ENCODE measurements at places on chromosomes 12 and 14. TPM values are rescaled to one million over a fixed set of nuclear protein-coding genes. Genes with fewer than 3 reads are reported as not detected.

The DEPDC4 gene
- 1.2 TPM for total RNA-seq

The RPGRIP1 gene
- total RNA-seq, result not detected

DNA sequence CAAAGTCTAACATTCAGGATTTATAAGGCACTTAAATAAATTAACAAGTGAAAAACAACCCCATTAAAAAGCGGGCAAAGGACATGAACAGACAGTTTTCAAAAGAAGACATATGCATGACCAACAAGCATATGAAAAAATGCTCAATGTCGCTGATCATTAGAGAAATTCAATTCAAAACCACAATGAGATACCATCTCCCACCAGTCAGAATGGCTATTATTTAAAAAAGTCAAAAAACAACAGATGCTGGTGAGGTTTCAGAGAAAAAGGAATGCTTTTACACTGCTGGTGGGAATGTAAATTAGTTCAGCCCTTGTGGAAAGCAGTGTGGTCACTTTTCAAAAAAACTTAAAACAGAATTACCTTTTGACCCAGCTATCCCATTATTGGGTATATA lies 60.7 kb upstream of the BDKRB2 start:
- H3K4me1 ChIP-seq, result no peaks in the 10 kb centered on the region
- no peaks in the 10 kb centered on the region for H3K27me3 ChIP-seq
- no peak overlapping the region for H3K4me3 ChIP-seq
- DNase-seq, result no peak
- H3K27ac ChIP-seq, result no peak overlapping the region
- H3K36me3 ChIP-seq, result no peaks in the 10 kb centered on the region

The DAO gene
- not detected for total RNA-seq

GRCh38 chr14:21267886-21268616 lies 1.2 kb downstream of the HNRNPC start:
- H3K27ac ChIP-seq, result peak overlapping the region; percentile 89
- peaks cover 51% of the 10 kb centered on the region for H3K4me1 ChIP-seq
- no peak for DNase-seq
- H3K27me3 ChIP-seq, result no peaks in the 10 kb centered on the region
- peaks cover 32% of the 10 kb centered on the region for H3K36me3 ChIP-seq

DNA sequence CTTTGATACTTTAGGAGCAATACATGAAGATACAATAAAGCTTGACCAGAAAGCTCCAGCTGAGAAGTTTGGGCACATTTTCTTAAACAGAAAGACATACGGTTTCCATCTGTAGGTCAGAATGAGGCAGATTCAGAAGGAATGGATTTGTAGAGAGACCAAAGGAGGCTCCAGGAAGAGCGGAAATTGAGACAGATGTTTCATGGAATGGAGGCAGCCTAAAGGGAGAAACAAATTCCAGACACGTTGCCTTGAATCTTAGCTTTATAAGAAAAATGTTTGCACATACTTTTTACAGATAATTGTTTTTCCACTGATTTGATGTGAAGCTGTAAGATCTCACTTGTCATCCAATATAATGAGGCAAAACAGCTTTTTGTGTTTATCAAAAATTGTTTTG lies 24.8 kb downstream of the EPYC start:
- H3K4me1 ChIP-seq, result no peaks in the 10 kb centered on the region
- no peaks in the 10 kb centered on the region for H3K27me3 ChIP-seq
- DNase-seq, result no peak
- no peak overlapping the region for H3K27ac ChIP-seq

DNA sequence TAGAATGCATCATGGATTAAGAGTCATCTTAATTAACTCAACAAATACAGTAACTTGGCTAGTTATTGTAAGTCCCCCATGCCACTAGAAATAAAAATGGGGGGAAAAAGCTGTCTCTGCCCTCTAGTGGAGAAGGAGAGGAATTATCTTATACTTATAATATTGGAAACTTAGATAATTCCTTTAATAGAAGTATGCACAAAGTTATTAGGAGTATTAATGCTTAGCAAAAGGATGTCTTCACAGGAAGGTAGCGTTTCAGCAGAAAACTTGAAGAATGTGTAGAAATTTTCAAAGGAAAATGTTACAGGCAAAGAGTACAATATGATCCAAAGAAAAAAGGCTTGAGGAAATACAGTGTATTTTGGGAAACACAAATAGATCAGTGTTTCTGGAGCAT lies 19.8 kb downstream of the OR5AU1 start:
- DNase-seq, result no peak
- no peak overlapping the region for H3K4me3 ChIP-seq
- H3K27me3 ChIP-seq, result no peaks in the 10 kb centered on the region
- no peak overlapping the region for H3K27ac ChIP-seq
- H3K4me1 ChIP-seq, result no peaks in the 10 kb centered on the region

The ASIC1 gene
- 6.4 TPM for total RNA-seq

- H3K27me3 ChIP-seq, result no peaks in the 10 kb centered on the region
- no peaks in the 10 kb centered on the region for H3K4me1 ChIP-seq
- no peak overlapping the region for H3K4me3 ChIP-seq
- H3K36me3 ChIP-seq, result no peaks in the 10 kb centered on the region
- no peak for DNase-seq
Measured at GRCh38 chr12:13121568-13121967, 18.1 kb upstream of the GSG1 start.

The OR4K14 gene
- not detected for total RNA-seq

- no peaks in the 10 kb centered on the region for H3K27me3 ChIP-seq
- no peak overlapping the region for H3K27ac ChIP-seq
- H3K4me3 ChIP-seq, result no peak overlapping the region
- no peaks in the 10 kb centered on the region for H3K36me3 ChIP-seq
Measured at GRCh38 chr12:3083921-3084347, 6.8 kb downstream of the TSPAN9 start.

DNA sequence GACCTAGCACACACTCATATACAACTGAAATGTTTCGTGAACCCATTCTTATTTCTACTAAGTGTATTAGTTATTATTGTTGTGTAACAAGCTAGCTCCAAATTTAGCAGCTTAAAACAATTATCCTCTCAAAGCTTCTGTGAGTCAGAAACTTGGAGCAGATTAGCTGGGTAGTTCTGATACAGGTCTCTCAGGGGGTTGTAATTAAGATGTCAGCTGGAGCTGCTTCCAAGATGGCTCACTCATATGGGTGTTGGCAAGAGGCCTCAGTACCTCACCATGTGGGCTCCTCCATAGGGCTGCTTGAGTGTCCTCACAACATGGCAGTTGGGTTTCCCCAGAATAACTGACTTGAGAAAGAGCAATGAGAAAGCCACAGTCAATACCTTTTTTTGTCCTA lies 9.8 kb downstream of the GPR135 start:
- H3K4me1 ChIP-seq, result no peaks in the 10 kb centered on the region
- H3K4me3 ChIP-seq, result no peak overlapping the region
- H3K27ac ChIP-seq, result no peak overlapping the region
- DNase-seq, result no peak
- no peaks in the 10 kb centered on the region for H3K27me3 ChIP-seq

- H3K27ac ChIP-seq, result no peak overlapping the region
- no peaks in the 10 kb centered on the region for H3K36me3 ChIP-seq
- no peak for DNase-seq
- H3K4me1 ChIP-seq, result no peaks in the 10 kb centered on the region
Measured at GRCh38 chr12:130743606-130744005, 27.5 kb upstream of the RIMBP2 start.

GRCh38 chr14:98119739-98120138 lies 1152.3 kb downstream of the BCL11B start:
- DNase-seq, result no peak
- H3K4me3 ChIP-seq, result no peak overlapping the region
- no peak overlapping the region for H3K27ac ChIP-seq
- H3K4me1 ChIP-seq, result peaks cover 8% of the 10 kb centered on the region
- no peaks in the 10 kb centered on the region for H3K36me3 ChIP-seq

DNA sequence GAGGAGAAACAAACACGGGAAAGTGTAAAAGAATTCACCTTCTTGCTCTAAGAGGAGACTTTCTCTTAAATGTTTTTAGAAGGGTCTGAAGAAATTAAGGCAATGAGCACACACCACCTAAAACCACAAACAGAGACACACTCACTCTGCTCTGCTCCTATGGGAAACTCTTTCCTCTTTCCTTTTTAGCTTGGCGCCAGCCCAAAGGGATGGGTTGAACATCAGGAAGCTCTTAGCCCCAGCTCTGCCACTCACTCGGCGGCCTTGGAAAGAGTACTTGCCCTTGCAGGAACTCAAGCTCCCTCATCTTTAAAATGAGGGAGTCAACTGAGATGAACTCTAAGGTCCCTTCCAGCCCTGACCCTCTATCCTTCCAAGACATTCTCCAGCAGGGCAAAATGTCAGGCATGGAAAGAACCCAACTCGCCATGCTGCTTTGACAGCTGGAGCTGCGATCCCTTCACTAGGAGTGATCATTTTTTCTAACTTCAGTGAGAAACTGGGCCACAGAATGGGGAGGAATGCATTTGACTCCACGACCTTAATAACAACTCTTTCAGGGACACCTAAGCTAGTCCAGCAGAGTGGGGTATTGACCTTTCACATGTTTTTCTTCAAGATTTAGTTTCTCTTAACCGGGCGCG lies 980 bp upstream of the RNASE8 start:
- no peak overlapping the region for H3K27ac ChIP-seq
- no peak for DNase-seq
- no peaks in the 10 kb centered on the region for H3K27me3 ChIP-seq
- H3K4me1 ChIP-seq, result no peaks in the 10 kb centered on the region
- H3K4me3 ChIP-seq, result no peak overlapping the region
- no peaks in the 10 kb centered on the region for H3K36me3 ChIP-seq

DNA sequence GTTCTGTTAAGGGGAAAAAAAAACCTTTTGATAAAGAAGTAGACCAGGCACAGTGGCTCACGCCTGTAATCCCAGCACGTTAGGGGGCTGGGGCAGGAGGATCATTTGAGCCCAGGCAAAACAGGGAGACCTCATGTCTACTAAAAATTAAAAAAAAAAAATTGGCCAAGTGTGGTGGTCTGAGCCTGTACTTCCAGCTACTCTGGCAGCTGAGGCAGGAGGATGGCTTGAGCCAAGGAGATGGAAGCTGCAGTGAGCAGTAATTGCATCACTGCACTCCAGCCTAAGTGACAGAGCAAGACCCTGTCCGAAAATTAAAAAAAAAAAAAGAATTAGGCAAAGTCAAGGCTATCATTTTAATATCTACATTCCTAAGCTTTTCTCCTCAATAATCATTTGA lies 124.8 kb upstream of the CPM start:
- H3K4me1 ChIP-seq, result no peaks in the 10 kb centered on the region
- H3K4me3 ChIP-seq, result no peak overlapping the region
- no peaks in the 10 kb centered on the region for H3K27me3 ChIP-seq
- no peak overlapping the region for H3K27ac ChIP-seq

The STAC3 gene
- 0.96 TPM for total RNA-seq

- H3K27me3 ChIP-seq, result no peaks in the 10 kb centered on the region
- H3K4me3 ChIP-seq, result no peak overlapping the region
Measured at GRCh38 chr14:95577067-95577800, 42.4 kb downstream of the GLRX5 start.

The FIGNL2 gene
- total RNA-seq, result 0.42 TPM

- H3K4me3 ChIP-seq, result no peak overlapping the region
- H3K27ac ChIP-seq, result no peak overlapping the region
Measured at GRCh38 chr14:48250575-48250974, 575.2 kb upstream of the MDGA2 start.

The PMEL gene
- total RNA-seq, result 0.33 TPM

- H3K4me3 ChIP-seq, result no peak overlapping the region
- H3K36me3 ChIP-seq, result peaks cover 8% of the 10 kb centered on the region
- no peak for DNase-seq
- no peak overlapping the region for H3K27ac ChIP-seq
Measured at GRCh38 chr12:50984586-50985298, 32.4 kb downstream of the HIGD1C start.

- H3K4me3 ChIP-seq, result no peak overlapping the region
- H3K4me1 ChIP-seq, result no peaks in the 10 kb centered on the region
- H3K27ac ChIP-seq, result no peak overlapping the region
- H3K36me3 ChIP-seq, result no peaks in the 10 kb centered on the region
- H3K27me3 ChIP-seq, result no peaks in the 10 kb centered on the region
Measured at GRCh38 chr12:41224066-41224465, 35.9 kb downstream of the PDZRN4 start.

GRCh38 chr12:116657921-116658495 lies 79.9 kb downstream of the SPRING1 start:
- peaks cover 6% of the 10 kb centered on the region for H3K27me3 ChIP-seq
- H3K27ac ChIP-seq, result no peak overlapping the region
- no peak overlapping the region for H3K4me3 ChIP-seq
- no peaks in the 10 kb centered on the region for H3K36me3 ChIP-seq
- DNase-seq, result no peak
- H3K4me1 ChIP-seq, result no peaks in the 10 kb centered on the region

DNA sequence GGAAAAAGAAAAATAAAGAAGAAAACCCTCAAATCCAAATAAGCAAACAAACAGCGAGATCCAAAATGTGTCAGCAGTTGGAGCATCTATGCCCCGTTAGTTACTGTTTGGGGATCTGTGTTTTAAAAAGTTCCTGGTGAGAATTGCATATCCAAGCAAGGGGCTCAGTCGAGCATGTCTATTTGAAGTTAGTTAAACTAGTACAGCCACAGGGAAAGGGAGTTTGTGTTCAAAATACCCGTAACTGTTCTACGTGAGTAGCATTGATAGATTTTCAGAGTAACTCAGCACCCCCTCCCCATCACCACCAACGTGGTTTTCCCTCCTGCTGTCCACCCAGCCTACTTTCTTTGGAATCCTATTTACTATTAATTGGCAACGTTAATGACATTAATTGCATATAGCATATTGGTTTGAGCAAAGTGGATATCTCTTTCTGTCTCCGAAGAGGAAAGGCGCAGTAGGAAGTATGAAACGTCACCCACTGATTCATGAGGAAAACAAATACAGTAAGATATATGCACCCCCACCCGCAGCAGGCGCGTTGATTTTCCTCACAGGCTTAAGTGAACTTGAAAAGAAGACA lies 1.5 kb downstream of the NPAS3 start:
- peaks cover 3% of the 10 kb centered on the region for H3K27me3 ChIP-seq
- H3K36me3 ChIP-seq, result no peaks in the 10 kb centered on the region
- peaks cover 4% of the 10 kb centered on the region for H3K4me1 ChIP-seq
- DNase-seq, result no peak
- no peak overlapping the region for H3K27ac ChIP-seq
- no peak overlapping the region for H3K4me3 ChIP-seq

- no peak for DNase-seq
- no peaks in the 10 kb centered on the region for H3K27me3 ChIP-seq
- H3K36me3 ChIP-seq, result no peaks in the 10 kb centered on the region
- H3K4me3 ChIP-seq, result peak overlapping the region; percentile 99
- peaks cover 86% of the 10 kb centered on the region for H3K4me1 ChIP-seq
- H3K27ac ChIP-seq, result peak overlapping the region; percentile 89
Measured at GRCh38 chr14:105064001-105064400, 1.2 kb downstream of the GPR132 start.

All from CD8-positive, alpha-beta memory T cell (primary cell).